ENCODE measurements at places on chromosomes 12 and 14.

DNA sequence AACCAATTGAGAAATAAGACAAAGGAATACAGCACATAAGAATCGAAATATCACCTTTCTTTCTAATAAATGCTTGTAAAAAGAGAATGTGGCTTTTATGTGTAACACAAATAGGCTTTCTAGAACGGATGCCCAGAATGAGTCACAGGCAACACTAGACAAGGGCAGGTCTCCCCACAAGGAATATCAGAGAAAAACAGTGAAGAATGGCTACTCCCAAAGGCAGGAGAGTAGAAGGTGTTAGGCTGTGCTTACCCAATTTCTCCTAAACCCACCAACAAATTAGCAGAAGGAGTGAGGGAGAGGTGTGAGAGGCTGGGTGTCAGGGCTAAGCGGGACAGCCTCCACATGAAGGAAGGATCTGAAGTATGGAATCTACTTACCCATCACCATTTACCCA is 55.2 kb downstream of the GALNT4 start:
- no peak for DNase-seq

- DNase-seq: no peak
These were observed 91.3 kb upstream of the RTL1 start for GRCh38 chr14:100994756-100995330.

DNA sequence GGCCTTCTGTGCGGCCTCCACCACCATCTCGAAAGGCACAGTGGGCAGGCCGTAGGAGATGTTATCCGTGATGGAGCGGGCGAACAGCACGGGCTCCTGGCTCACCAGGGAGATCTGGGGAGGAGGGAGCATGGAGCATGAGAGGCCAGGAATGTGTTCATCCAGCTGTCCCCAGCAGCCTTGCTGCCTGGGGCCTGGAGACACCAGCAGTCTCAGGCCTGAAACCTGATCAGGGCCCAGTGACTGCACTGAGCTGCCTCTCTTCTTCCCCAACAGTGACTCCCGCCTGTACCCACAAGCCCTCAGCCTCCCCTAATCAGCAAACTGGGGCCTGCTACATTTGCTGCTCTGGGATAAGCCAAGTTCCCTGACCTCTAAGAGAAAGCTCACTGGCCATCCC is 30.9 kb downstream of the ABCB9 start:
- no peak for DNase-seq

- no peak for DNase-seq
These were observed 53.1 kb downstream of the SIX6 start for GRCh38 chr14:60561845-60562746.

GRCh38 chr12:112330706-112331105 is 51.5 kb downstream of the HECTD4 start:
- DNase-seq: no peak
